ENCODE measurements at places on chromosomes 6 and 20.

DNA sequence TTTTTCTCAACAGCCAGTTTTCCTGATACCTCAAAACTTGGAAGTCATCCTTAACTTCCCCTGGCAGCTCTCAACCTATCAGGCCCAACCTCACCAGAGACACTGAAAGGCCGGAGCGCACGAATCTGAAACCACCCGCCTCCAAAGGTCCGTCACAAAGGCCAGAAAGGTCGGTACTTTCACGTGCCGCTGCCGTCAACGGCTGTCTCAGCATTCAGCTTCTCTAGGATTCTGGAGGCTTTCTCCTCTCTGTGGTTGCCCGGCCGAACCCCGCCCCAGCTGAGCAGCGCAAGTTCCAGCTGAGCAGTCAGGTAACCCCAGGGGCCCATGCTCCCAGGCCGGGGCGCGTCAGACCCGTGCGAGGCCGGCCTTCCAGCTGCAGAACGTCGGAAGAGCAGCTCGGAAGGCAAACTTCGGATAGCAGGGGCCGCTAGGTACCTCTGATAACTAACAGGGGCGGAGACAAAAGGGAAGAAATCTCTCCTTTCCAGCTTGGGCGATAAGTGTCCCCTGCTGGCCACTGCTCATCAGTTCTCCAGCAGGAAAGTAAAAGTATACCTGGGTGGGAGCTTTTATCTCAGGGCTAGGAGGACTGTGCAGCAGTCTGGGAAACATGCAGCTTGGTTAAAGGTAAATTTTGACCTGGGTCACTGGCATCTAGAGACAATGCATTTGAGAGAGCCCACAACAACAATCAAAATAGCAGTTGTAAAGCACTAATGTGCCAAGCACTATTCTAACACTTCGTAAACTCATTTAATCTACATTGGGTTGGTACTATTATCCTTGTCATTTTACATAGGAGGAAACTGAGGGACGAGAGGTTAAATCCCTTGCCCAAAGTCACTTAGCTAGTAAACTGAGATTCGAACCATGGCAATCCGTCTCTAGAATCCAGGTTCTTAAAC is 16.1 kb downstream of the ZSCAN12 start:
- DNase-seq = peak; percentile 52

GRCh38 chr6:170423814-170424603 is 117.5 kb downstream of the FAM120B start:
- DNase-seq = no peak

- no peak for DNase-seq
Measured at GRCh38 chr20:32675223-32675975, 1.7 kb upstream of the C20orf203 start.

DNA sequence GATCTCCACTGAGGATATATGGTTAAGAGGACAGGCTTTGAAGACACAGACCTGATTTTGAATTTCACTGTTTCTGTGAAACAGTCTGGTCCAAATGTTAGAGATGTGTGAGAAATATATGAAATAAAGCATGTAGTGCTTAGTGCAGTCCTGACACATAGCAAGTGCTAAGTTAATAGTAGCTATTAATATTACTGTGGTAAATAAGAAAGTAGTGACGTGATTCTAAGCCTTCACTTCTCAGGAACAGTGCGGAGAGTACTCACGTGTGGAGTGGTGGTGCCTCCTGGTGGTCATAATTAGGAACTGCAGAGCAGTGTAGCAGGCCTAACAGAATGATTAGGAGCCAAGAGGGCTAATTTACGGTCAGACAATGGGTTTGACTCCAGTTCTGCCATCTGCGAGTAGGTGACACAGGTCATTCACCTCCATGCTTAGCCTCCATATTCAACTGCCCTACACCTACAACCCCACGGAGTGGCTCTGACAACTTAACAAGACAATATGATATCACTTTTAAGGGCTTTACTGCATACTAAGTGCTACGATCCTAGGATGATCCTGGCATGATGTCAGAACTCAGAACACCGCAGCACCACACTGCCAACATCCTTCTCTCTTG is 106.2 kb downstream of the JPH2 start:
- DNase-seq = peak; percentile 80

DNA sequence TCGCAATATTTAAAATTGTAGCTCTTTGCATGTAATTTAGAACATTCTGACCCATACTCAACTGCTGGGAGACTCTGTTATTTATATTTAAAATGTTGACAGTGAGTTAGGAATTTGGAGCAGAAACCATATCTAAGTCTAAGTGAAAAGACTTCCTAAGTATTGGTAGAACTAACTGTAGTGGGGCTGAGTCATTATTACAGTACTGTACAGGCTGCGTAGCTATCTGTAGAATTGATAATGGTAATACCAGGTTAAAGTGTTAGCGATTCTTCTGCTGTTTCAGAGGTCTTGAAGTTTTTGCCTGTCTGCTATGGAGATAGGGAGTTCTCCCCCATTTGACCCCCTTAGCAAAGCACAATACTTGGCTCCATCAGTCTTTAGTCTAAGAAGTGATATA is 3.6 kb downstream of the TOP1 start:
- DNase-seq = no peak

- DNase-seq = peak; percentile 7
Measured at GRCh38 chr6:25601800-25602673, 50.0 kb upstream of the SCGN start.

GRCh38 chr6:168088161-168089053 is 9.4 kb upstream of the FRMD1 start:
- no peak for DNase-seq

DNA sequence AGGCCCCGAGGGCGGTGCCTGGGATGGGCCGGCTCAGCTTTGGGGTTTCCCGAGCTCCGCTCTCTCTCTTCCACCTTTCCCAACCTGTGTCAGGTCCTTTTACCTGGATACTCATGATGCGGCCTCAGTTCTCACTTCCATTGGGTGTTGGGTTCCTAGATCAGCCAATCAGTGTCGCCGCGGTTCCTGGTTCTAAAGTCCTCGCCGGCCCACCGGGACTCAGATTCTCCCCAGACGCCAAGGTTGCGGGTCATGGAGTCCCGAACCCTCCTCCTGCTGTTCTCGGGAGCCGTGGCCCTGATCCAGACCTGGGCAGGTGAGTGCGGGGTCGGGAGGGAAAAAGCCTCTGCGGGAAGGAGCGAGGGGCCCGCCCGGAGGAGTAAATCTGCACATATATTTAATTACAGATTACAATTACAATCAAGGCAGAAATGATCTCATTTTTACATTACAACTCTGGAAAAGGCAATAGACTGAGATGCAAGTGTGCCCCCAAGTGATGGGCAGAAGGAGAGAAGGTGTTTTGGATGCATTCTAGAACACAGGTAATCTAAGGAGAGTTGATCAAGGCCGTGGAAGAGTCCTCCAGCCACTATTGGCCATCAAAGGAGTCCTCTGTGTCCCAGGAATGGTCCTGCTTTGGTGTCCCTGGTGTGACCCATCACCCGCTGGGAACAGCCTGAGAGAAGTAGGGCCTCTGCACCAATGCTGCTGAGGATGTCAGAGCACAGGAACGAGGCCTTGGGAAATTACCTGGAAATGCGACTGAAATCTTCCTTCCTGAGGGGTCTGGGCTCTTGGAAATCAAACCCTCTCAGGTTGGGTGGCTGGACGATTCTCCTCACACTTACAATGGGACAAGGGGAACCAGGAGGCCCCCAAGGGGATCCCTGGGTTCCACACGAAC is 34.7 kb upstream of the MICB start:
- peak; percentile 97 for DNase-seq

DNA sequence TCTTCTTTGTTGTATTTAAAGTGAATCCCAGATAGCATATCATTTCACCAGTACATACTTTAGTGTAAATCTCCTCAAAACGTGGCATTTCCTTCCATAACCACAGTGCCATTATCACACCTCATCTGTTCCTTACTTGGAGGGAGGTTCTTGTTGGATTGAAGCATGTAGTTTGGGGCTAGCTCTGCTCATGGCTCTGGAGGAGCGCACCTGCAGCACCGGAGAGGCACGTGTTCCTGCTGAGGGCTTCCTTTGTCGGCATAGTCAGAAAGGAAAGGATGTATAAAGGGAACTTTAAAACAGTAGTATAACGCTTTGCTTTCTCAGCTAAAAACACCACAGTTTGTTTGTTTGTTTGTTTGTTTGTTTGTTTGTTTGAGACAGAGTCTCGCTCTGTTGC is 121.7 kb upstream of the TMEM181 start:
- DNase-seq = no peak

- no peak for DNase-seq
Measured at GRCh38 chr6:110810896-110811586, 4.2 kb downstream of the CDK19 start.

- DNase-seq = no peak
Measured at GRCh38 chr20:542777-543368, 717 bp downstream of the CSNK2A1 start.

DNA sequence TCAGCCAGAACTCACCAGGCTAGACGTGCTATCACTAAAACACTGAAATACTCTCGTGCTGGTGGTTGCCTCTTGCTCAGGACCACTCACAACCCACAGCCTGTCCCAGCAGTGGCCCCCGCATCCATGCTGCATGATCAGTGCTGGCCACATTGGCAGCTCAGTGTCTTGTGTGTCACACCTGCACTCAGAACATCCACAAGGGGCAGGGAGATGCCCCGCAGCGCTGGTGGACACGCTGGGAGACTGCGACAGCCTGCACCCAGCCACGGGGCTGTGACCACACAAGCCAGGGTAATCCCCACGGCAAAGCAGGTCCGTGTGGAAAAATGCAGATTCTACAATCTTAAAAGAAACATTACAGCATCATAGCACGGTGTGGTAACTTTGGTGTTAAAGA is 23.9 kb upstream of the APMAP start:
- DNase-seq = no peak

DNA sequence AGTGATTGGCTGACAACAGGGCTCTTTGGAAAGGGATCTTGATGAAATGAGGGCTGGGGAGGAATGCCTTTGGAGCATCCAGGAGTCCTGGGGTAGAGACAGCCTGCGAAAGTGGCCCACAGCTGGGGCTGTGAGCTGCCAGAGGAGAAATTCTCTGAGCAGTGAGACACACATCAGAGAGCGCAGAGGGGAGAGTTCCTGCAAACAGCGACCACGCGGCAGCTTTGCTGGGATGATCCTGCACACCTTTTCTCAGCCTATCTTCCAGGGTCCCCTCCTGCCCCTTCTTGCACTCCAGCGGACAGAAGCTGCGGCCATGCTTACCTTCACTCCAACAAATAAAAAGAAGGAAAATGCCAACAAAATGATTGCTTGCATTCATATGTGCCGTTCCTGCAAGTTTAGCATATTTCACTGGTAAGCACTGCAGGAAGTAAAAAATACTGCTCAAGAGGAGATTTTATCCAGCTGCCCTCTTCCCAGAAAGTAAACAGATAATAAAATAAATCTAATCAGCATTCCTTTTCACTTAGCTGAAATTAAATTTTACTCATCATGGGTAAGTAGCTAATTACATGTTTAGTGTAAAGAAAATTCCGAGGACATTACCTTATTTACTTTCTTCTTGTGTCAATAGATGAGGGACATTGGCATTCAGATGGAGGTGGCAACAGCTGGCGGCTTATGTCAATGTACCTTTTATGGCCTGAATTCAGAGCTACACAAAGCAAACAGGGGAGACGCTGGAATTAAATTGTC is 339.9 kb upstream of the ARID1B start:
- DNase-seq = no peak

DNA sequence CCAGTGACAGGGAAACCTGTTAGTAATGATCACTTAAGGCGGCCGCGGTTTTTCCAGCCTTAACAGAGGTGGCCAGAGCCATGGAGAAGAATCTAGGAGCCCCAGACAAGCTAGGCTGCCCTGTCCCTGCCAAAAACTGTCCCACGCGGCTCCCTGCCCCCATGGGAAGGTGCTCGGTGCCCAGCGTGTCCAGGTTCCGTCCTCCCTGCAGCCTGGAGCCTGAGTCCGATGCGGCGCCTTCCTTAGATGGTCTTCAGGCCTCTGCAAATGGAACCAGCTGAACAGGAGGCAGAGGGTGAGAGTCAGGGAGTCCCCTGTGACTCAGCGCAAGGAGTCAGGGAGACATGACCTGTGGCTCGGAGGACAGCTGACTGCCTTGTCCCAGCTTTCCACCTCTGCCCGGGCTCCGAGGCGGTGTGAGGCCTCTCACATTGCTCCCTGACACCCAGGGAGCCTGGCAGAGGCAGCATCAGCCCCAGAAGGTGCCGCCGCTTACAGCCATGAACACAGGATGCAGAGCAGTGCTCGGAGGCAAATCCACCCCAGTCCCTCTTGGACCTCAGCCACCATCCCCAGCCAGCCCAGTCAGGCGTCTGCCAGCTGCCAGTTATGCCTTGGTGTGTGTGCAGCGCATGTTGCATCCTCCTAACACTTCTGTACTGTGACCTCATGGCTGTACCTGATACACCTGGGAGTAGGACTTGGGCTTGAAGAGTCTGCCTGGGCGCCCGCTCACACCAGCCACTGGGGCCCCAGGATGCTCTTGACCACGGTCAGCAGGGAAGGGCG is 377.7 kb downstream of the CDH4 start:
- DNase-seq = no peak

DNA sequence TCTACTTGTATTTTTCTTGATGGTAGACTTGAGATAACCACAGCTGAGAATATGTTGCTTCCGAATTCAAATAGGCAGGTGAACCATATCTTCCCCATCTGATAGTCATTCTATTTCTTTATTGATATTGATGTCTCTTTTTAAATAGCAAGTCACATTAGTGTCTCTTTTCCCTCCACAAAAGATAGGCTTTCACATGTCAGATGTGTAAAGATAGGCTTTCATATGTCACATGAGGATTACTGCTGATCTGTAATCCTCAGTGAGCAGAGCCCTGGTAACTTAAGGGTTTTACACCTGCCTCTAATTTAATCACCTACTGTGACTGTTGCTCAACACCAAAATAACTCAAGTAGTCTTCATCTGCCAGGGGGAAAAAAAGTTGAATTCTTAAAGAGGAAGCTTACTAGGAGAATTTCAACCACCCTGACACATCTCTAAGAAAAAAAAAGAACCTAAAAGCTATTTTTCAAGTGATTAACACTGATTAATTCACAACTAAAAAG is 45.3 kb upstream of the TRDN start:
- no peak for DNase-seq

DNA sequence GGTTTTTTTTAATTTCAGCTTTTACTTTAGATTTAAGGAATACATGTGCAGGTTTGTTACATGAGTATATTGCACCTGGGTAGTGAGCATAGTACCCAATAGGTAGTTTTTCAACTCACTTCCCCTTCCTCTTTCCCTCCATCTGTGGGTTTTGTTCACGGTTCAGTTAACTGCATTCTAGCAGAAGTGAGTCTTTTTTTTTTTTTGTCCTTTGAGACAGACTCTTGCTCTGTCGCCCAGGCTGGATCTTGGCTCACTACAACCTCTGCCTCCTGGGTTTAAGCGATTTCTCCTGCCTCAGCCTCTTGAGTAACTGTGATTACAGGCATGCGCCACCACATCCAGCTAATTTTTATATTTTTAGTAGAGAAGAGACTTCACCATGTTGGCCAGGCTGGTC is 8.7 kb downstream of the UBR2 start:
- no peak for DNase-seq

Data from immature natural killer cell (primary cell).